Dermis microvascular lymphatic vessel endothelial cell (primary cell): ENCODE measurements at places on chromosomes 12 and 14. TPM values are rescaled to one million over a fixed set of nuclear protein-coding genes. Genes with fewer than 3 reads are reported as not detected.

KRT78 gene
- not detected in 2 replicates for total RNA-seq

LRFN5 gene
- total RNA-seq, result under 0.01 TPM in 1 of 2 replicates, not detected in the other

CLEC2A gene
- total RNA-seq, result not detected in 2 replicates

WSCD2 gene
- total RNA-seq, result not detected in 2 replicates

PAX9 gene
- not detected in 2 replicates for total RNA-seq

XPOT gene
- 44.7 and 47.7 TPM in 2 replicates for total RNA-seq

RNASE2 gene
- not detected in 2 replicates for total RNA-seq

OTOGL gene
- 0.13 and 0.26 TPM in 2 replicates for total RNA-seq

IL22 gene
- not detected in 2 replicates for total RNA-seq

MIP gene
- total RNA-seq, result 0.26 and 0.51 TPM in 2 replicates

PLD4 gene
- under 0.01 TPM in 1 of 2 replicates, not detected in the other for total RNA-seq

ATP23 gene
- 6.3 and 10.1 TPM in 2 replicates for total RNA-seq

DDN gene
- under 0.01 and 0.13 TPM in 2 replicates for total RNA-seq

KRT82 gene
- total RNA-seq, result not detected in 2 replicates

MAP1LC3B2 gene
- 0.13 and 0.63 TPM in 2 replicates for total RNA-seq

RNASE7 gene
- not detected in 2 replicates for total RNA-seq

P2RX7 gene
- 3.9 and 6.4 TPM in 2 replicates for total RNA-seq

KRT2 gene
- not detected in 2 replicates for total RNA-seq

SBNO1 gene
- 20.3 and 20.9 TPM in 2 replicates for total RNA-seq

SYNE3 gene
- total RNA-seq, result 9.7 and 17.1 TPM in 2 replicates

CD63 gene
- 1,084 and 1,362 TPM in 2 replicates for total RNA-seq

SDR9C7 gene
- total RNA-seq, result not detected in 2 replicates

ADSS1 gene
- total RNA-seq, result 0.77 and 2.0 TPM in 2 replicates

FIGNL2 gene
- total RNA-seq, result 0.39 and 1.3 TPM in 2 replicates

KCNK10 gene
- total RNA-seq, result not detected in 2 replicates

TAS2R7 gene
- total RNA-seq, result under 0.01 TPM in 1 of 2 replicates, not detected in the other
